ENCODE measurements at places on chromosomes 5 and 9.

DNA sequence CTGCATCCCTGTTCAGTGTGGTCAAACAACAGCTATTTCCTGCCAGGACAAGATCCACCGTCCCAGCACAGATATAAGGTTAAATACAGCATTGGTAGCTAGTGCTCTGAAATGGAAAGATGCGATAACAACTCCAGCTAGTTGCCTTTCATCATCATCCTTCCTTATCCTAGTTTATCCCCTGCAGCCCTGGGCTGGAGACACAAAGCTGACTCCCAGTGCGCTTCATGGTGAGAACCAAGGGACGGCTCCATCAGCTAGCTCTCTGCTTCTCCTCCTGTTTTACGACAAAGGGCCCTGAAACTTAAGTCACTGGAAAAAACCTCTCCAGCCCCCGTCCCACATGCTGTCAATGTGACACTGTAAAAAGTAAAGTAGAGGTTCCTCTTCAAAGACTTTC is 37.9 kb downstream of the CDC14B start:
- DNase-seq: no peak

DNA sequence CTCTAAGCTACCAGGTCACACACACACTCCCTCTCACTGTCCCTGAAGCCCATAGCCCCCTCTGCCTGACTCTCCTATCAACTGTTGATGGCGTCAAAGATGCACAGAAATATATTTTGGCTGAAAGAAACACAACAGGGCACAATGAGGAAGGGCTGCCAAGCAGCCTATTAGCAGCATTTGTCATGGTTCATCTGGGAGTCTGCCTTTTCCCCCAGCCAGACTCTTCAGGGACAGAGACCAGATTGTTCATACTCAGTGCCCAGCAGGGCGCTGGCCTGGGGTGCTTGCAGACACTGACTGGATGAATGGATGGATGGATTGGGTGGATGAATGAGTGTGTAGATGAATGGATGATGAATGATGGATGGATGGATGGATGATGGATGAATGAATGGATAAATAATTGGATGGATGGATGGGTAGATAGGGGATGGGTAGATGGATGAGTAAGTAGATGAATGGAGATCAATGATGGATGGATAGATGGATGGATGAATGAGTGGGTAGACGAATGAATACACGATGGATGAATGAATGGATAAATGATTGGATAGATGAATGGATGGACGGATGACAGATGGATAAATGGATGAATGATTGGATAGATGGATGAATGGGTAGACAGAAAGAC is 90.5 kb downstream of the ADAMTS2 start:
- DNase-seq: no peak

- no peak for DNase-seq
Measured at GRCh38 chr9:15268317-15268716, 38.7 kb downstream of the TTC39B start.

DNA sequence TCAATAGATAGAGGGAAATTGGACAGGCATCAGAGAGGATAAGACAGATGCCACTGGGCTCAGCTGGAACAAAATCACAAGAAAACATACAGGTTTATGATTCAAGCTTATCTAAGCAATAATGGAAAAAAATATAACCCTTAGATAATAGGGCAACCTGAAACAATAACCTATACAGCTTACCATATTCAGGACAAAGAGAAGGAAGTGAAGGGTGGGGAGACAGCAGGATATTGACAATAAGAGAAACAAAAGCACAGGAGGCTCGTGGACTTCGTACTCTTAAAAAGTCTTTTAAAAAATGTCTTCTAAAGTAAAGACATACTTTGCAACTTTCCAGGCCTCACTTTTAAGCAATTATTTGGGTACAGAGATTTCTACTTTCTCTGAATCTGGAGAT is 225.3 kb downstream of the NTRK2 start:
- no peak for DNase-seq

DNA sequence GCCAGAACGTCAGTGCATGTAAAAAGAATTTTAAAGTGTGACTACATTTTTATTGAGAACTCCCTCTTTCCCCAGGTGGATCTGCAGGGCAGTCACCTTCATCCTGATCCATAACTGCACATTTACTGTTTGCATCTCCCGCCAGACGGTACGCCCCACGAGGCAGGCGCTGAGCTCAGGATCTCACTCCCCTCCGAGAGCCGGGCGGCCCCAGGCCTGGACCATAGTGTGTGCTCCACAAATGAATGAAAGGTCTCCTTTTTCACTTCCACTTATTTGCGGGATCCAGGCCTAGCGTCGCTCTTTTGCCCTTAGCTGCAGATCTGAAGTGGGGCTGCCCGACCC is 378 bp downstream of the DROSHA start:
- no peak for DNase-seq

DNA sequence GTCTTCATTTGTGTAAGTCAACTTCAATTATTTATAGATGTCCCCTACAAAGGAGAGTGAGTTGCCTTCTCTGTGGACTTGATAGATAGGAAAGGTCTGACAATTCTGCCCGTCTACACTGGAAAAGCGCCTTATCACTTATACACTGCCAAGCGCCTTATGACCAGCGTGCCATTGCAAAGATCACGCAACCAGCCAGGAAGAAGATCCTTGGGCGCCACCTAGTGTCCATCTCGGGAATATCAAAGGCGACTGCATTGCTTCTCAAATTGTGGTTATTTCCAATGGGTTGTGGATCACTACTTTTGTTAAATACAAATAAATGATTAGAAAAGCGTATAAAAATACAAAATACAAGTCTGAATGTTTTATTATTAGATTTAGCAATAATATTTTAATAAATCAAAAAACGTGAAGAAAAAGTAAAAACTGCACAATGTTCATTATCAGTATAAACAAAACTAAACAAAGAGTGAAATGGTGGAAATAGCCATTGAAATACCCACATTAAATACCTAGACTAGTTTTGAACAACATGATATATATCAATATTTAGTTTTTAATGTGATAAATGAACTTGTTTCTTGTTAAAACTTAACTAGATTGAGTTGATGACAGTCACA is 27.8 kb downstream of the SUB1 start:
- peak; percentile 46 for DNase-seq

- no peak for DNase-seq
Measured at GRCh38 chr5:140672455-140673186, 755 bp downstream of the DND1 start.

GRCh38 chr9:98791608-98792490 is 4.5 kb downstream of the ANKS6 start:
- no peak for DNase-seq

- no peak for DNase-seq
Measured at GRCh38 chr5:85823462-85824426, 794.0 kb upstream of the COX7C start.

DNA sequence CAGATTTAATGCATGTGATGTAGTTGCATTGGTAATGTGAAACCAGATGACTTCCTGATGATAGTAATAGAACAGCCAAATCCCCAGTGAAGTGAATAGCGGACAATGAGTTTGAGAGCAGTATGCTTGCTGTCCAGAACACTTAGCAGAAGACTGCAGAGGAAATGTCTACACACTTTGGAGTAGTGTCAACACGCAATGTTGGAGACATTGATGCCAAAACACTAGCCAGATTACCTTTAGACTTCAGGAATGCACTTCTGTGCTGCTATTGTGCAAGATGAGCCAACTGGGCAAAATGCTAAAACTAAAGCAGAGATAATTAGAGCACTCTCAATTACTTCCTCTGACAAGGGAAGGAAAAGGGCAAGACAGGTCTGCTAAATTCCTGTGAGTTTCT is 176.7 kb downstream of the PRDM9 start:
- DNase-seq: no peak

DNA sequence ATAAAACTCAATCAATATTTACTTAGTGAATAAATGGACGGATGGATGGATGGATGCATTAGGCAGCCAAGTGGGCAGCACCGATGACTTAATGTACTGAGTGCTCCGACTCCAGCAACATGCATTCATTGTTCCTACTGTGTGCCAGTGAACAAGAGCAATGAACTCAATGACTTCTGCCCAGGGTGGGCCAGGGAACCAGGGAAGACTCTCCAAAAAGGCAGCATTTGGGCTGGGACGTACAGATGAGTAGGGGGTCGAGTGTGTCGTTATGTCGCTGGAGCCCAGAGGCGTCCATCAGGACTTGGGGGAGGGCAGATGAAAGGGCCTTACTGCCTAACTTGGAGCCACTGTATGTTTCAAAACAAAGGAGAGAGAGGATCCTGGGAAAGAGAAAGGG is 126.4 kb downstream of the KCNIP1 start:
- no peak for DNase-seq

- DNase-seq: no peak
Measured at GRCh38 chr5:150781706-150782614, 3.4 kb downstream of the SMIM3 start.

- no peak for DNase-seq
Measured at GRCh38 chr5:94992325-94992724, 292.6 kb downstream of the MCTP1 start.

- peak; percentile 57 for DNase-seq
Measured at GRCh38 chr5:473551-474192, 30.7 kb downstream of the EXOC3 start.

DNA sequence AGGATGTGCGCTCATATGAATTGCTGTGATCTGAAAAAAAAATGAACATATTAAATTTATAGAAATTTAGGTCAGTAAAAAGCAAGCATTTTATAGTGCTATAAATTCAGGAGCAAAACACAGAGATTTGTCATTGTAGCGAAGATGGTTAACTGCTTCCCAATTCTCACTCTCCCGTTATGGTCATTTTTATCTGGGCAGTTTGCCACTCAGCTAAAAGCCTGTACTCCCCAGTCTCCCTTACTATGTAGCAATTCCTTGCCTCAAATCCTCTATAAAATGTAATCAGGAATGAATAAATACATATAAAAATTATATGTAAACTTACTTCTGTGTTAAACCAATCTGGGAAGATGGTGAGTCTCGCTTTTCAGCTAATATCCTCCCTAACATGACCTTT is 471.5 kb downstream of the HINT1 start:
- DNase-seq: no peak

GRCh38 chr5:32123058-32123805 is 50.9 kb downstream of the GOLPH3 start:
- no peak for DNase-seq

DNA sequence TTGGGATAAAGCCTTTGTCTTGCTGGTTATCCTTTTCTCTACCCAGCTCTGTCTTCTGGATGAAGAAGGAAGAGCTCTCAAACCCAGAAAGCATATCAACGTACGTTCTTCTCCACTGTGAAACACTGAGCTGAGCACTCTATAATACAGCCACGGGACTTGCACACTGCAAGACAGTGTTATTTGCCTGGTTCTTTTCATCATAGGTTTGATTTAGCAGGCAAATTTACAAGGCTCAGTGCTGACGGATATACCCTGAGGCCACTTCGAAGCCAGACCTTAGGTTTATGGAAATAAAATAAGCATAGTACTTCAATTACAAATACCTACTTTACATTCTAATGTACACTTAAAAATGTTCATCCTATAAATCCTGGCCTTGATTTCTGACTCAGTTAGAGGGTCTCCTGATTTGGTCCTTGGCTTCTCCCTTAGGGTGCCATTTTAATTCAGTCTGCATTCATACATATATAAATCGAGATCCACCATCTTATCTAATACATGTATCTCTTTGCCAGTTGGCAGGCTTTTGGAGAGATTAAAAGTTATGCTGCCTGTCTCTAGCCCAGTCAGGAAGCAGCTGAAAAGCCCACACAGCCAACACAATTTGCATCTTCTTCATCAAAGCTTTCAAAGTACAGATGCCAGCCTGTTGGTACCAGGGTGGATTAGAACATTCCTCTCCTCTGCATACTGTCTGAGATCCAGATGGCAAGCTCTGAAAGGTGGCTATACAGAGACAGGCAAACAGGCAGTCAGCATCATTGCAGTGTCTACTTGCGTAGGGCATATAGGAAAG is 194.4 kb downstream of the DEPDC1B start:
- no peak for DNase-seq

GRCh38 chr5:109553846-109554245 is 135.9 kb upstream of the MAN2A1 start:
- DNase-seq: no peak

GRCh38 chr9:105662184-105663104 is at the start of gene TAL2:
Gene TAL2 (plus strand): TSS chr9:105662457. CDS start chr9:105662497, 40 bp downstream.
- DNase-seq: no peak

DNA sequence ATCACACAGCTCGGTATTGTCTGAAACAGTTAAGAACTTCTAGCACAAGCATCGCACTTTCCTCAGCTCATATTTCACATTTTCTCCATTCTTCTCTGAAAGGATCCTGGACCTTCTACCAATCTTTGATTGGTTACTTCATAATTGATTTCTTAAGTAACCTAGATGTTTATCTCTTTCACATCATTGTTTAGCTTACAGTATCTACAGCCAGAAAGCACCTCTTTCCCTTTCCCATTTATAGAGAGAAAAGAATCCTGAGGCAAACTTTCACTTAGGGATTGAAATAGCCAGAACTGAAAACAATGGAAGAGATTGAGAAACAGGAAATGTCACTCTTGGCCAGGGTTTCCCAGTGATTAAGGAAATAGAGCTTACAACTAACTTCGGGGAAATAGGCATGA is 2.5 kb downstream of the IL33 start:
- DNase-seq: no peak

DNA sequence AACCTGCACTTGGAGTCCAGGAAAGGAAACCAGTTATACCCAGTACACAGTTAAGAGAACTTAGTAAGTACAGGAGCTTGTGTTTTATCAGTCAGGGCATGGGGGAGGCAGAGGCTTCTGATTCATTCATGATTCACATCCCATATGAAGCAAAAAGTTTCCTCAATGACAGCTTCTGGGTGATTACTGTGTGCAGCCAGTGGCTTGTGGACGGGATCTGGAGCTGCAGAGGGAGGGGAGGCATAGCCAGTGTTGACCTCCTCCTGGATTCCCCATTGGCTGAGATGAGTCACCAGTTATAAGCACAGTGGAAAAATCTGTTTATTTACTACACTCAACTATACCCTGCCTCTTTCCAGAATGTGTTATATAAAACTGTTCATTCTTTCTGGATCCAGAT is 17.7 kb downstream of the IL31RA start:
- DNase-seq: no peak

GRCh38 chr5:68818057-68818695 is 275.6 kb upstream of the SLC30A5 start:
- DNase-seq: no peak

- DNase-seq: no peak
Measured at GRCh38 chr9:38390442-38390841, 2.1 kb upstream of the ALDH1B1 start.

DNA sequence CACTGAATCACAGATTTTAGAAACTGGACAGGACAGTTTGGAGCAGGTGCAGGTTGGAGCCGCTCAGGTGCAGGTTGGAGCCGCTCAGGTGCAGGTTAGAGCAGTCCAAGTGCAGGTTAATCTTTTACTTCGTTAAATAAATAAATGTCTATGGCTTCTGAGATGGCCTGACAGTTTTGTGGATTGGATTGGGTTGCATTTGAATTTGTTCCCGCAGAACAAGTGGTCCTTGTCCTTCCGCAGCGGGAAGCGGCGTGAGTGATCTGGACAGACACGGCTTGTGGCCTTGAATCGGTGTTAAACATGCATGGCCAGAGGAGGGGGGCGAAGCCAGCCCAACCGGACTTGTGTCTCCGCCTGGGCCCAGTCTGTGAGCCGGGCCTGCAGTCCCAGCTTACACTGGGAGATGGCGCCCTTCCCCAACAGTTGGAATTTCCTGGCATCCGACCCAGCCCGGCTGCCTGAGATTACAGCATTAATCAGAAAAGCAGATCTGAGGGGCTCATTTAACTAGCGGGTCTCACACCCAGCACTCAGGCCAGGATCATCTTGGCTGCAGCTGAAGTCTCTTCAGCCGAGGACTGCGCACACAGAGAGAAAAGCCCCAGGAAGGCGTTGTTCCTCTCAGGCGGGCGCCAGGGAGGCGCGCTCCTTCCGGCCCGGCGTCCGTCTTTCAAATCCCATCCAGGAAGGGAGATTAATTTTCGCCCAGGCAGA is 1.5 kb upstream of the OLFM1 start:
- DNase-seq: peak; percentile 85

GRCh38 chr5:120270498-120270897 is 193.6 kb upstream of the PRR16 start:
- DNase-seq: no peak
